ENCODE measurements at places on chromosomes 6 and 20.

- no peak for DNase-seq
Measured at GRCh38 chr20:1287306-1287705, 21.2 kb downstream of the SNPH start.

- no peak for DNase-seq
Measured at GRCh38 chr20:2706688-2707352, 14.2 kb downstream of the EBF4 start.

- DNase-seq = no peak
Measured at GRCh38 chr6:167420858-167421766, 96.2 kb downstream of the TTLL2 start.

DNA sequence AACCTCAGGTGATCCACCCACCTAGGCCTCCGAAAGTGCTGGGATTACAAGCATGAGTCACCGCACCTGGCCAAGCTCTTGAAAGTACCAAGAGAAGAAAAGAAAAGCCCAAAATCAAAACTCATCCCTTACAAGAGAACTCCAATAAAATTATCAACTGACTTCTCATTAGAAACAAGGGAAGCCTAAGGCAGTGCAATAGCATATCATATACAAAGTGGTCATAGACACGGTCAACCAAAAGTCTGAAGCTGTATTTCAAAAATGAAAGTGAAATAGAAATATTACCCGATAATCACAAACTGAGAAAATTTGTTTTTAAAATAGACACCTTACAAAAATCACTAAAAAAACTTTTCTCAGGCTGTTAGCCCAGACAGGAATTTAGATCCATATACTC lies 1321.1 kb upstream of the GJE1 start:
- no peak for DNase-seq

DNA sequence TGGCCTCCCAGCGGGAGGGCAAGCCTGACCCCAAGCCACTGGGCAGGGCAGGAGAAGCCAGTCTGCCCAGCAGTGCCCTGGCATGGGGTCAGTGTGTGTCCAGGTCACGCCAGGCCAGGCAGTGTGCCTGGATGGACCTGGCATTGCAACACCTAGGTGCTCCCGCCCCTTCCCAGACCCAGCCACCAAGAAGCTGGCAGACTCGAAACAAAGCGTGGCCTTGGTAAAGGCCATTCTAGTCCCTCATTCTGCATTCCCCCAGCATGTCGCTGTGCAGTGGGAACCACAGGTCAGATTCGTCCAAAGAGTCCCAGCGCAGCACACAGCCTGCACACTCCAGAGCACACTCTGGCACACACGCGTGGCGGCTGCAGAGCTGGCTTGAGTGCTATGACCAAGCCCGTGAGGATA lies 19.3 kb upstream of the APMAP start:
- DNase-seq = no peak

DNA sequence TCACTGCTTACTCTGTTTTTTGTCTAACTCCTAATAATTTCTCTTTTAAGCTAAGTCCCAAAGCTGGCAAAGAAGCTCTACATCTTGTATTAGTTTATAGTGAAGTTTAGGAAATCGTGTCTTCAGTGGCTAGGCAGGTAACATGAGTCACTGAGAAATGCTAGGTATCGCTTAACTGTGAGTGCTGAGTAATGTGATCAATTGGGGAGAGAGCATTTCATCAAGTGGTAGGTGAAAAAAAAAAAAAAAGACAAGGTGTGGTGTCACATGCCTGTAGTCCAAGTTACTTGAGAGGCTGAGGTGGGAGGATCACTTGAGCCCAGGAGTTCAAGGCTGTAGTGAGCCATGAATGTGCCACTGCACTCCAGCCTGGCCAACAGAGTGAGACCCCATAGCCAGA lies 125.3 kb downstream of the FAM83B start:
- no peak for DNase-seq

- DNase-seq = no peak
Measured at GRCh38 chr20:62400021-62400420, 7.1 kb downstream of the CABLES2 start.

- DNase-seq = no peak
Measured at GRCh38 chr6:107114926-107115694, at the start of gene BEND3. BEND3 (minus strand) TSS chr6:107115515; CDS start chr6:107099285, 16,230 bp downstream.

- no peak for DNase-seq
Measured at GRCh38 chr6:144655376-144655775, 370.2 kb downstream of the UTRN start.

DNA sequence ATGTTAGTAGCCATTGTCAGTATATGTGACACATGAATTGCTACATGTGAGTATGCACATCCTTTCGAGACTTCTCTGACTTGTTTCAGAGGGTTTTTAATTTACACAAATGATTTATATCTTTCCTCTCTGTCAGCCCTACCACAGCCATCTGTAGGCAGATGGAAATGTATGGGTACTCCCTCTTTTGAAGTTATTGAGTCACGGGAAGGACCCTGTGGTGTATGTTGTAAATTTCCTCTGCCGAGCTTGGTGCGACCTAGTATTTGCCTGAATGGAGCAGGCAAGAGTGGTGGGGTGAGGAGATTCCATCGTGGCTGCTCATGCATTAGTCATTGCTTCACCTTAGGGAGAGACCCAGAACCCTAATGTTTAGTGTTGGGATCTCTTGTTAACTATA lies 171.9 kb downstream of the JARID2 start:
- no peak for DNase-seq

GRCh38 chr6:45843848-45844521 lies 171.7 kb downstream of the CLIC5 start:
- no peak for DNase-seq

- no peak for DNase-seq
Measured at GRCh38 chr20:533526-533925, 10.1 kb downstream of the CSNK2A1 start.

DNA sequence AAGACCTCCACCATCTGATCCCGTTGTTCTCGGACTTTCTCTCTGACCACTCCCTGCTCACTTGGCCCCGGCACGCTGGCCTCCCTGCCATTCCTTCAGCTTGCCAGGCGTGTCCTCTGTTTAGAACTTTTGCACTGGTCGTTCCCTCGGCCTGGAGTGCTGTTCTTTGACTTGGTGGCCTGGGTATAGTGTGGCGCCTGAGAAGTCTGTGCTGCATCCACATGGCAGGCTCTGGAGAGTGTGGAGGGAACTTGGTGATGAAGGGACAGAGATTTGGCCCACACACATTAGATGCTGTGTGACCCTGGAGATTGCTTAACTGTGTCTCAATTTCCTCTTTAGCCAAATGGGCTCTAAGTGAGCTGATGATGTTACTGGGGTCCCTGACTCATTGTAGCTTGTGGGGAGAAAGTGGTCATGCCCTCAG lies 13.0 kb upstream of the TGM2 start:
- DNase-seq = no peak

- DNase-seq = no peak
Measured at GRCh38 chr6:72976484-72976883, 248.8 kb downstream of the KHDC1L start.

GRCh38 chr6:118892355-118892991 lies 1.5 kb upstream of the ASF1A start:
- no peak for DNase-seq

- DNase-seq = no peak
Measured at GRCh38 chr6:160252073-160252813, 6.4 kb downstream of the SLC22A2 start.
